ENCODE measurements at places on chromosomes 7 and 10.

DNA sequence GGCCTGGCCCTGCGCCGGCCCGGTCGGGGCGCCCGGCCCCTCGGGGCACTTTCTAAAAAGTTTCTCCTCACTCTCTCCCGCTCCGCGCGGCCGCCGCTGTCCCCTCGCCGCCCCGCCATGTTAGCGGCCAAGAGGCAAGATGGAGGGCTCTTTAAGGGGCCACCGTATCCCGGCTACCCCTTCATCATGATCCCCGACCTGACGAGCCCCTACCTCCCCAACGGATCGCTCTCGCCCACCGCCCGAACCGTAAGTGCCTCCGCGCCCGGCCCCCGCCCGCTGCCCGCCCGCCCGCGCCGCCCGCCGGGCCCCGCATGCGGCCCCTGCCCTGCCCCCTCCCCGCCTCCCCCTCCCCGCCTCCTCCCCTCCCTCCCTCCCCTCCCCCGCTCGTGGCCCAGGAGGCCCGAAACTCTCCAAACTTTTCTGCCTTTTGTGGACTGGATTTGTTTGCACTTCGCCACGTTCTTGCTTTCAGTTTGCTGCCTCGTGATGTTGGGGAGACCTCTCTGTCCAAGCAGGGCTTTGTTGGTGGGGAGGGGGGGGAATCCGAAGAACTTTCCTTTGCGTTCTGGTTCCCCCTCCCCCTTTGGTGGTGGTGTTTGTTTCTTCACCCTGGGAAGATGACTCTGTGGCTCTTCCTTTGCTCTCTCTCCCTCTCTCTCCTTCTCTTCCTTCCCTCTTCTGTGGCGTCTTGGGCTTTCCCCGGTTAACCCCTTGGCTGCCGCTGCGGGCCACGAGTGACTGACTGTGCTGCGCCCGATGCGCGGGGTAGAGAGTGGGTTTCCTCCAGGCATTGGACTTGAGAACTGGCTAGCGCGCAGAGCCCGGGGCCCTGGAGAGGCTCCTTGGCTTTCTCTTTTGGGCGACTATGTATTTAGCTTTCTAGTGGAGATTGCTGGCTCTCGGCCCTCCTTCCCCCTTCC is 1.6 kb downstream of the TCF7L2 start:
- DNase-seq = peak; percentile 15

DNA sequence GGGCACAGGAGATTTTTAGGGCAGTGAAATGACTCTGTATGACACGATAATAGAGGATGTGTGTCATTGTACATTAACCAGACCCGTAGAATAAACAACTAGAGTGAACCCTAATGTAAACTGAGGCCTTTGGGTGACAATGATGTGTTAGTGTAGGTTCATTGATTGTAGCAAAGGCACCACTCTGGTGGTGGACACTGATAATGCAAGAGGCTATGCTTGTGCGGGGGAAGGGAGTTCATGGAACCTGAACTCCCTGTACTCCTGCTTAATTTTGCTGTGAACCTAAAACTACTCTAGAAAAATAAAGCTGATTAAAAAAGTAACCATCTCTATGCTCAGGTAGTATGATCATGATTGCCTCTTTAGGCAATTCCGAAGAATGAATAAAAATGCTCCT is 96.3 kb upstream of the VIPR2 start:
- no peak for DNase-seq

DNA sequence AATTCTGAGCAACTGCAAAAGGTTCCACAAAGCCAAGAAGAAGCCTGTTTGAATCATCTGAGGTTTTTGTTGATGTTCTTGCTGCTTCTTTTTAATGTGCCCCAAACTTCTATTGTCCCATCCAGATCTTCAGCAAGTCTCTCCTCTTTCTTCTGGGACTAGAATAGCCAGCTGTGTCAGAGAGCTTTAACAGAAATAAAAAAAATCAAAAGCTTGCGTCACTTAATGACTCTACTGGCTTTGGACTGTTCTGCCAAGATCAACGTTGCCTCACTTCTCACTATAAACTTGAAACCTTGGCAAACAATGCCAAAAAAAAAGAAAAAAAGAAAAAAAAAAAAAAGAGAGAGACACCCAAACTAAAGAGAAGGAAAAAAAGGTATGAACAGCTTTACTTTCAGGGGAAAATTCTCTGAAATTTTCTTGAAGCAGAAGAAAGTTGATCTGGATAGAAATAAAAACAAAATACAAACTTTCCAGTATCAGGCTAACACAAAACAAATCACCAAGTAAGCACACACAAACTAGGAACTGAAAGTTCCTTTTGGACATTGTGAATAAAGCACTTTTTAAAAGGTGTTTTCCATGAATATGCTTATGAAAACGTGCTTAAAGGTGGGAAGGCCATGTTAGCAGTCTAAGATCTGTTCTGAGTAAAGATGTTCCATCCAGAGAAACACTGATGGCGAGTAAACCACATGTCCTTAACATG is 14.8 kb downstream of the USP54 start:
- DNase-seq = no peak

- DNase-seq = no peak
Measured at GRCh38 chr7:64907641-64908326, 4.7 kb downstream of the ZNF273 start.

GRCh38 chr10:36381748-36382147 is 739.7 kb upstream of the FZD8 start:
- DNase-seq = no peak

- no peak for DNase-seq
Measured at GRCh38 chr10:55348534-55348933, 547.5 kb upstream of the PCDH15 start.

- no peak for DNase-seq
Measured at GRCh38 chr10:109875151-109875568, 48.2 kb downstream of the XPNPEP1 start.

DNA sequence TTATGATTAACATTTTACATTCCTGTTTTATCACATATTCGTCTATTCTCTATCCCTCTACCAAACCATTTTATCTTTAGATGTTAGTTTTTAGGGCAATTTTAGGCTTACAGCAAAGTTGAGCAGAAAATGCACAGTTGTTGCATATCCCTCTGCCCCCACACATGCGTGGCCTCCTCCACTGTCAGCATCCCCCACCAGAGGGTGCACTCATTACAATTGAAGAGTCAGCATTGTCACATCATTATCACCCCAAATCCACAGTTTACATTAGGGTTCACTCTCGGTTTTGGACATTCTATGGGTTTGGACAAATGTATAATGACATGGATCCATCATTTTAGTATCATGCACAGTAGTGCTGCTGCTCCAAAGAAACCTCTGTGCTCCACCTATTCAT is 86.4 kb downstream of the WDR37 start:
- no peak for DNase-seq

DNA sequence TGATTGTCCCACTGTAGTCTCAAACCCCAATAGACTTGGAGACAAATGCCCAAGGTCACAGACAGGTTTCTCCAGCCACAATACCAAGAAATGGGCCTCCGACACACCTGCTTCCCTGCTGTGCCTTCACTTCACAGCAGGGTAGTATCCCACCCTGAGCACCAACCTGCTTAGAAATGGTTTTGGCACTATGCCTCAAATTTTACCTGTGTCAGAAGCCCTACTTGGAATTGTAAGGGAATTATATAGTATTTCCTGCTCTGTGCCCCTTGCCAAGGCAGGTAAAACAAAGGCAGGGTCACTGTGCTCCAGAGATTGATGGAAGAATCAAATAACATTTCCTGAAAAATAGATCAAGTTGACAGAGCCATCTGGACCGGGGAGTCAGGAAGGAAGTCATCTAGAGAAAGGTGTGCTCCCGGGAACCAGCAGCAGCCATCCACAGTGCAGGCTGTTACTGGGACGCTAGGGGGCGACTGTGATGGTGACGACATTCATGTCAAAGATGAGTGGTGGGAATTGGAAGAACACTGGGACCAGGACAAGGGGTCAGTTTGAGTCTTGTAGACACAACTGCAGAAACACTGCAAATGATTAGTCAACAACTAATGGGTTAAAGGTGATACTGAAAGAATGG is 117.8 kb upstream of the AKR1E2 start:
- DNase-seq = no peak

GRCh38 chr10:8617792-8618191 is 563.3 kb downstream of the GATA3 start:
- no peak for DNase-seq

DNA sequence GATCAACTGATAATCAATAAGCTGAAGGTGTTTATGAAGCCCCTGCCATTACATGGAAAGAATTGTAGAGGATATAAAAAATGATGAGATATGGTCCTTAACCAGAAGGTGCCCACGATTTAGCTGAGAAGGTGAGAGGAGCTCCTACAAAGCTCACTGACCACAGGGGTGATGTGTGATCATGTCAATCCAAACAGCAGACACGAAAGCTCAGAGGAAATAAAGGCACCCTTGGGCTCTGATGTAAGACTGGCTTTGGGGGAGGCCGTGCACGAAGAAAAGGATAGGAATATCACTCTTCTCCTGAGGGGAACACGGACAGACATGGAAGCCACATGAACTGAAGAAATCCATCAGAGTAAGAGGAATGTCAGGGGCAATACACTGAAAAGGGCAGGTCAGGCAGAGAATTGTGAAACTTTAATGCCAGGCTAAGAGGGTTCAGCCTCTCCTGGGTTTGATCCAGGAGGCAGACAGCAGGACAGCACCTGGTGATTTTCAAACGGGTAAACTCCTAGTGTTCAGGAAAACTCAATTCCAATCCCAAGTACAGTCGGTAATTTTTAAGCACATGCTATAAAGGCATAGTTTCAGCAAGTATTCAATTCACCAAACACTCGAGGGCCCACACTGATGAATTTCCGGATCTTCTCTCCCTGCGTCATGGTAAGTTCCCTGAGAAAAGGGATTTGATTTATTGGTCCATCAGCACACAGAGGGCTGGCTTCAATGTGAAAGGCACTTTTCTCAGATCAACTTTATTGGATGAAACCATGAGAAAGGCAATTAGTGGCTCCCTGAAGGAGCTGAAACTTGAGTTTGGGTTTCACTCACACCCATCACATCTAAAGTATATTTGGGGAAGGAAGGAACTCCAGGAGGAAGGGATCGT is 163.8 kb downstream of the PRPF18 start:
- no peak for DNase-seq

GRCh38 chr10:45378914-45379726 is 5.1 kb downstream of the ALOX5 start:
- DNase-seq = no peak
